ENCODE measurements at places on chromosomes 4 and X.

GRCh38 chr4:8599657-8600056, 7.1 kb downstream of the CPZ start:
- no peak for DNase-seq

DNA sequence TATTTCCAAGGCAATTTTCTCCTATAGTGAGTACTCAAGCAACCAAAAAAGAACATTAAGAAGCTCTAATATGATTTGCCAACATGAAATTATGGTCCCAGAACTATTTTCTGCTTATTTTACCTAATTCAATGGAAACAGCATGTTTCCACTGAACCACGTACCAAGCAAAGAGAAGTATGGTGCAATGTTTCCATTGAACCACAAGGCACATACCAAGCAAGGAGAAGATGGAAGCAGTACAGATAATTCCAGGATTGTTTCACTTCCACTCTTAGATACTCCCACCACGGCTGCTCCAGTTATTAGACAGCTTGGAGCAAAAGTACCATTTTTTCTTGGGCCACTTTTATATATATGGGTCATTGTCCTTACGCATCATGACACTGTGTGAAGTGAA, 164.9 kb downstream of the RNF150 start:
- DNase-seq, result no peak

GRCh38 chrX:2262668-2263055, 238.1 kb downstream of the DHRSX start:
- DNase-seq, result no peak

GRCh38 chr4:151676301-151676700, 84.5 kb downstream of the GATB start:
- DNase-seq, result no peak

GRCh38 chr4:44056721-44057151, 391.9 kb downstream of the KCTD8 start:
- no peak for DNase-seq

DNA sequence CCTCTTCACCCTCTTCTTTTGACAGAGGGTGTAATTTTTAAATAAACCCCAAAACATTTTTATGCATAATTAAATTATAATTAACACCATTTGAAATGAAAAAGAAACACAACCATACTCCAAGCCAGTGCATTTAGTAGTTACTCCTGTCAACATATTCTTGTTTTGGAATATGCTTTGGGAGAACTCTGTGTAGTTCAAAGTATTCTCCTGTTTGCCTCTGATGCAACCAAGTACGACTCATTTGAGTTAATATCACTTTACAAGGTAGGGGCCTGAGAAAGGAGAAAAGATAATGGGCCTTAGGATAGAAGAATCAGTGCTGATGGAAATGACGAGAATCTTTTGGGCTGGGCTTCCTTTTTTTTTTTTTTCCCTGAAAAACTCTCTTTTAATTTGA, 2.7 kb downstream of the PTPN13 start:
- DNase-seq, result no peak

GRCh38 chrX:54994668-54995351, 822 bp upstream of the PFKFB1 start:
- no peak for DNase-seq

DNA sequence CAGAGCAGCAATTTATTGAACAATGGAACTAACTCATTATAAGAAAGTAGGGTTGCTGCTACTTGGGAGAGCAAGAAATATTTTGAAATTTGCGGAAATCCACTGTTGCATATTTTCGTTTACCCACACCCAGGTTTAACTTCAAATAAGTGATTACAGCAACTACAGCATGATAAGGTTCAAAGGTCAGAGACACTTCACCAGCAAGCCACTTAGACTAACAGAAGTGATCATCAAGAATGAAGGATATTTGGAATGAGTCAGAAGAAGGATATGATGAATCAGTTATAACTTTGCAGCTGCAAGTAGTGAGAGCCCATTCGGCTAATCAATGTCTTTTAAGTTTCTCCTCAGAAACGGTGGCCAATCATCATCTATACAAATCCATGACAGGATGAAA, 199.3 kb downstream of the TMA16 start:
- no peak for DNase-seq

- no peak for DNase-seq
Observed at GRCh38 chrX:112012360-112012759, 70.2 kb downstream of the TRPC5 start.

GRCh38 chr4:143435955-143436354, 77.5 kb upstream of the SMARCA5 start:
- DNase-seq, result no peak

DNA sequence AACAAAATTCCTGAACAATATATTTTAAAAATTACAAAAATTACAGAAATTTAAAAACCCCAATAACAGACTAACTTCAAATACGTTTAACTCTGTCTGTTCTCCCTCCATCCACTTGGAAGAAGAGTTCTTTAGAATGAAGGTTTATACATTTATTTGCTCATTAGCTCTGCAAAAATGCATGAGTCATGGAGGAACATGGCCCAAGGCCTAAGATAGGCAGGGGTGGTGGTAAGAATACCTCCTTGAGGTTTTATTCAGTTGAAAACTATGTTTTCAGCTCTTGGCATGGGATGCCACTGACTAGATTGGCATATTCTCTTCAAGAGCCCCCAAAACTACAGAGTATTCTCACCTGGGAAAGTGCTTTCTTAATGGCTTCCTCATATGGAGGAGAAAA, 8.8 kb upstream of the LRRC66 start:
- DNase-seq, result no peak

GRCh38 chrX:53047228-53047627, 1.4 kb upstream of the GPR173 start:
- DNase-seq, result no peak

- DNase-seq, result no peak
Observed at GRCh38 chr4:123767806-123768205, 371.2 kb downstream of the SPRY1 start.

Data from Kasumi-1 (cell line).